Astrocyte (in vitro differentiated cells and primary cell): ENCODE measurements at places on chromosomes 6 and 20. TPM values are rescaled to one million over a fixed set of nuclear protein-coding genes. Genes with fewer than 3 reads are reported as not detected.

Gene TAGAP
- total RNA-seq = 0.10 and 0.11 TPM in 2 replicates

Gene RIPK1
- total RNA-seq = 21.9 and 23.4 TPM in 2 replicates

DNA sequence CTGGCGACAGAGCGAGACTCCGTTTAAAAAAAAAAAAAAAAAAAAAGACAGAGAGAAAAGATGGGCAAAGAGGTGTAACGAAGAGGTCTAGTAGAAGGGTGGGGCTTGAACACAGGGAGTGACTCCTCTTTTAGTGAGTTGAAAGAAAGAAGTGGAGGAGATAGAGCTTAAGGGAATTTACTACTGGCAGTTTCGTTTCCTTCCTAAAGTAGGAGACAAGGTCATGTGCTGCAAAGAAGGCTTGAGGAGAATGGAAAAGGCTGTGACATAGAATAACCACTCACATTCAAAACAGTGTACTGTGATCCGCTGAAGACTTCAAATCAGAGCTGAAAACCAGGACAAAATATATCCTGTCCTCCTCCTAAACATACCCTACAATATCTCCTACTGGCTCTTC is 63.8 kb upstream of the EIF2S2 start:
- no peak for DNase-seq

- no peak for DNase-seq
These were observed 27.8 kb upstream of the SRPK1 start for GRCh38 chr6:35948725-35949124.

Gene GUCA1A
- 0.45 and 0.79 TPM in 2 replicates for total RNA-seq

Gene CALHM4
- total RNA-seq = 0.20 TPM in 1 of 2 replicates, not detected in the other

Gene FRK
- 0.77 and 1.3 TPM in 2 replicates for total RNA-seq

GRCh38 chr6:23280437-23280836 is 711.1 kb downstream of the HDGFL1 start:
- no peak for DNase-seq

GRCh38 chr6:76342611-76343160 is 270.2 kb upstream of the IMPG1 start:
- DNase-seq = no peak

GRCh38 chr6:153092082-153093013 is 38.7 kb downstream of the RGS17 start:
- DNase-seq = peak; percentile 84

GRCh38 chr6:150057501-150057951 is 11.4 kb downstream of the ULBP3 start:
- no peak for DNase-seq

DNA sequence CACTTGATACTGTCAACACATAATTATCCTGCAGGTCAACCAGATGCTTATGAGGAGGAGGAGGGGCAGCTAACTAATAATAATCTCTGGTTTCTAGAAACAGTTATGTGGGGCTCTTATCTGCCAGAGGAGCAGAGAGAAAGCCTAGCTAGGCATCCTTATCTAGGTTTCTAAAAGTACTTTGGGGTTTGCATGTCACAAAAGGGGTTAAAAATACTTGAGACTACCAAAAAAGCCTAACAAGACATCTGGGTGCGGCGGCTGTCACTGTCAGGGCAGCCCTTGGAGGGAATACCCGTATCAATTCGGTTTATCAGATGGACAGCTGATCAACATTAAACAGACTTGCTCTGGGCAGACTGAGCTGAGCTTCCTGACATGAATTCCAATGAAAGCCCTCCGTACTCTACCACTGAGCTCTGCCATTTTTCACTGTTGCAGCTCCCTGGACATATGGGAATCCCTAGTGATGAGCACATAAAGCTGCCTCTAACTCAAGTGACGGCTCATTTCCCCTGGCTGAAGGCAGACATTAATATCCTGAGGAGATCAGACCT is 166.6 kb downstream of the PDSS2 start:
- DNase-seq = no peak

- peak; percentile 17 for DNase-seq
These were observed 32.0 kb downstream of the POM121L2 start for GRCh38 chr6:27280064-27280539.

DNA sequence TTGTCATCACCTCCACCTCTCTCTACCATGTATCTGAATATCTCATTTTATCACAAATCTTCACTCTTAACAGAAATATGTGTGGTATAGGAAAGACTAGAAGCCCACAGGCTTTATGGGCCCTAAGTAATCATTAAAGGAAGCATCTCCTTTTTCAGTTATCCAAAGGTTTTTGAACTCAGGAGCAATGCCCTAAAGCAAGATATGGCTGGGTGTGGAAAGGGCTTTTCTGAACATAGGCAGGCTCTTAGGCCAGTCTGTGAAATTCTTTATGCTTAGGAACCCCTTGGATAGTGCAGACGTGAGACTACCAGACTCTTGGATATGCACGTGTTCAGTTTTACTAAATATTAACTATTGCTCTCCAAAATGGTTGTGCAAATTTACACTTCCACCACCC is 99.5 kb downstream of the ADTRP start:
- DNase-seq = no peak

DNA sequence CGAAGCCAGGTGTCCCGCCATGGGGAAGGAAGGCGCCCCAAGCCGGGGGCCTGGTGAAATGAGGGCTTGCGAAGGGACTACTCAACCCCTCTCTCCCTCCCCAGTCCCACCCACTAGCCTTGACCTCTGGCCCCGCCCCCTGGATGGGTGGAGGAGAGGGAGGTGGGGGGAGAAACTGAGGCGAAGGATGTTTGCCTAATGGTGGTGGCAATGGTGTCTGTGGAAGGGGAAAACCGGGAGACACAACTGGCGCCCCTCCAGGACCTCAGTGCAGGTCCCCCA is at the start of gene POU5F1:
Gene POU5F1 (minus strand): TSS at position 83 of the 282 bp plus-strand sequence. CDS start 62 bp downstream, at position 21.
- no peak for DNase-seq

Gene TFAP2C
- 0.94 and 2.2 TPM in 2 replicates for total RNA-seq

Gene TNNC2
- not detected in 2 replicates for total RNA-seq

- no peak for DNase-seq
These were observed 1.4 kb downstream of the CST8 start for GRCh38 chr20:23492292-23492691.

DNA sequence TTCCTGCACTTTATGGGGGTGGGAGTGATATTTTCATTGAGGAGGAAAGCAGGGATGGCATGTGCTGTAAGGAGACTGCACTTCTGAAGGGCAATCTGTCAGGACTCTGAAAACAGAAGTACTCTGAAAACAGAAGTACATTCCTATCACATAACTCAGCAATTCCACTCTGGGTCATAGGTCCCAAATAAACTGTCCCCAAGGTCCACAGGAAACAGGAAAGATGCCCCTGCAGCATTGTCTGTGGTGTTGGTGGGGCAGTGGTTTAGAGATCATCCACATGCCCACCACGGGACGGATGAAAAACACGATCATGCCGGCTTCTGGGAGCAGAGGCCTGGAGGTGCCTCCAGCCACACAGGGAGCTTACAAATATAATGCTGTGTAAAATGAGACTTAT is 150.3 kb downstream of the OTOR start:
- DNase-seq = no peak

- no peak for DNase-seq
These were observed 97.3 kb downstream of the SLX4IP start for GRCh38 chr20:10532361-10532760.

DNA sequence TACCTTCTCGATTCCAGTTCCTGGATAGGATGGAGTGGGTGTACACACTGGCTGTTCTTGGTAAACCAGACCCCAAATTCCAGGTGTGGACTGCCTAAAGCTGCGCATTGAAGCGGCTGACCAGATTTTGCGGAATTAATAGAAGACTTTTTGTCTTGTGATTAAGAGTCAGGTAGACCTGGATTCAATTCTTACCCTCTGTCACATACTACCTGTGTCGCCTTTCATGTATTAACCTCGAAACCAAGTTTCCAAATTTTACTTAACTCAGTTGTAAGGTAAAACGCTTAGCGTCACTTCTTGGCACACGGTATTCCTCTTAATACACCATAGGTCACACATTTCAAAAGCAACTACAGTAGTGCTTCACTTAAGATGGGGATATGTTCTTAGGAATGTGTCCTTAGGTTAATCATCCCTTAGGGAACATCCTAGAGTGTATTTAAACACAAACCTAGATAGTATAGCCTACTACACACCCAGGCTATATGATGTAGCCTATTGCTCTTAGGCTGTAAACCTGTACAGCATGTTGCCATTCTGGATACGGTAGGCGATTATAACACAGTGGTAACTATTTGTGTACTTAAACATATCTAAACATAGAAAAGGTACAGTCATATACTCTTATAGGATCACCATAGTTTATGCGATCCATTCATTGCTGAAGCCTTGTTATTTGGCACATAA is 733 bp upstream of the GOPC start:
- no peak for DNase-seq

Gene ADGRB3
- total RNA-seq = 0.77 and 0.87 TPM in 2 replicates

Gene SPATS1
- not detected in 2 replicates for total RNA-seq

DNA sequence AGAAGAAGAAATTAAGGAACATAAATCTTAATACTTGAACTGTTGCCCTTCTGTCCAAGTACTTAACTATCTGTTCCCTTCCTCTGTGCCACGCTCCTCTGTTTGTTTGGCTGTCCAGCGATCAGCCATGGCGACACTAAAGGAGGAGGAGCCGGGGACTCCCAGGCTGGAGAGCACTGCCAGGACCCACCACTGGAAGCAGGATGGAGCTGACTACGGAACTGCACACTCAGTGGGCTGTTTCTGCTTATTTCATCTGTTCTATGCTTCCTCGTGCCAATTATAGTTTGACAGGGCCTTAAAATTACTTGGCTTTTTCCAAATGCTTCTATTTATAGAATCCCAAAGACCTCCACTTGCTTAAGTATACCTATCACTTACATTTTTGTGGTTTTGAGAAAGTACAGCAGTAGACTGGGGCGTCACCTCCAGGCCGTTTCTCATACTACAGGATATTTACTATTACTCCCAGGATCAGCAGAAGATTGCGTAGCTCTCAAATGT is 17.1 kb downstream of the IRF4 start:
- DNase-seq = peak; percentile 16

Gene OOEP
- total RNA-seq = not detected in 2 replicates

Gene PLEKHG1
- total RNA-seq = 8.9 and 12.1 TPM in 2 replicates

Gene MYCT1
- total RNA-seq = 0.61 and 1.0 TPM in 2 replicates

Gene TREM2
- total RNA-seq = not detected in 2 replicates

DNA sequence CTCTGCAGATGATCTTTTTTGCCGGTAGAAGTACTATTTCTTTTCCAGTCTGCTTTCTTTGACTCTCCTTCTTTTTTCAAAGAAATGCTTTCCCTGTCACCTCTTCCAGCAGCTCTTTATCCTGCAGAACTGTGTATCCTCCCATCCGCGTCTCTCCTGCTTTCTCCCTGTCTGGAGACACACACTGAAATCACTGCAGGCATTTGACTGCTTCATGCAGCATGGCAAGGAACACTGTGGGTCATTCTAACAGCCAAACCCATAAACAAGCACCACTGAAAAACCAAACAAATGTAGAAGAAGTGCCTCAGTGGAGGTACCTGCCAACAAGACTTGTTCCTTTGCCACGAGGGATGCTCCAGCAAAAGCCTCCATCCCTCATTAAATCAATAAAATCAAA is 403.7 kb upstream of the CITED2 start:
- no peak for DNase-seq

Gene OPRM1
- total RNA-seq = not detected in 2 replicates

- DNase-seq = peak; percentile 97
These were observed 496.0 kb upstream of the MARCKS start for GRCh38 chr6:113361014-113361645.

Gene TSBP1
- total RNA-seq = not detected in 2 replicates

Gene CPXM1
- 10.6 and 10.9 TPM in 2 replicates for total RNA-seq

Gene SNX21
- 13.3 and 14.2 TPM in 2 replicates for total RNA-seq

DNA sequence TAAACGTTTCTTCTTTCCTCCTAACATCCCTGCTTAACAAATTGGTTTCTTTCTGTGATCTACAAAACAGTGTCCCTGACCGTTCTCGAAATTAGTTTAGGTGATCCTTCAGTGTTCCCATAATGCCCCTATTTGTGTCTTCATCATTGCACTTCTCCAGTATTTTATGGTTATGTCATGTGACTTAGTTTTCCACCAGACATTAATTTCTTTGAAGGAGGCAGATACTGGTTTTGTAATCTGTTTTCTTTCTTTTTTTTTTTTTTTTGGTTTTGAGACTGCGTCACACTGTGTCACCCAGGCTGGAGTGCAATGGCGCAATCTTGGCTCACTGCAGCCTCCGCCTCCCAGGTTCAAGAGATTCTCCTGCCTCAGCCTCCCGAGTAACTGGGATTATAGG is 49.2 kb downstream of the FAM217A start:
- DNase-seq = no peak

- no peak for DNase-seq
These were observed 609.3 kb upstream of the ADGRB3 start for GRCh38 chr6:68025764-68026163.

GRCh38 chr6:16057446-16057845 is 71.4 kb upstream of the MYLIP start:
- DNase-seq = no peak

- no peak for DNase-seq
These were observed 548 bp upstream of the BCAS4 start for GRCh38 chr20:50794181-50794845.
